Naive thymus-derived CD8-positive, alpha-beta T cell (primary cell): ENCODE measurements at places on chromosomes 4 and X. TPM values are rescaled to one million over a fixed set of nuclear protein-coding genes. Genes with fewer than 3 reads are reported as not detected.

DNA sequence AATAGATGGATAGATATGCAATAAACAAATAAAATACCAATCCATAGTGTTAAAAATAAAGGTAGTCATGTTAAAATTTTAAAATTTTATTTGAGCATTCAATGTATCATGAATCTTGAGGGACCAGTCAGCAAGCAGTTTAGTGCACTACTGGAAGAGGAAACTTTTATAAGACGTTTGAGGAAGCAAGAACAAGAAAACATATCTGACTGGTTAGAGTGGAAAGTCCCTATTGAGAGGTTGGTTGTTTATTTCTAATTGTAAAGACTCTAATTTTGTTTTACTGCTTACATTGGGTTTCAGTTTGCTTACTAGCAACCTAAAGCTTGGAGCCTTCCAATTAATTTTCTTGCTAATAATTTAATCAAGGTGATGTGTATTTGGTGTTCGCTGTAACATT lies 786.2 kb downstream of the RAB28 start:
- H3K36me3 ChIP-seq: no peaks in the 10 kb centered on the region
- no peaks in the 10 kb centered on the region for H3K4me1 ChIP-seq
- no peak overlapping the region for H3K4me3 ChIP-seq
- H3K27me3 ChIP-seq: no peaks in the 10 kb centered on the region

The RNF212 gene
- 8.5 TPM for total RNA-seq

- no peaks in the 10 kb centered on the region for H3K4me1 ChIP-seq
- H3K27ac ChIP-seq: no peak overlapping the region
- H3K36me3 ChIP-seq: no peaks in the 10 kb centered on the region
- no peak overlapping the region for H3K4me3 ChIP-seq
Measured at GRCh38 chr4:79877511-79877910, 195.5 kb downstream of the ANTXR2 start.

- no peaks in the 10 kb centered on the region for H3K36me3 ChIP-seq
- DNase-seq: no peak
- H3K27ac ChIP-seq: no peak overlapping the region
- H3K4me1 ChIP-seq: no peaks in the 10 kb centered on the region
Measured at GRCh38 chrX:104854790-104855340, 288.9 kb downstream of the IL1RAPL2 start.

The CYTL1 gene
- total RNA-seq: not detected

DNA sequence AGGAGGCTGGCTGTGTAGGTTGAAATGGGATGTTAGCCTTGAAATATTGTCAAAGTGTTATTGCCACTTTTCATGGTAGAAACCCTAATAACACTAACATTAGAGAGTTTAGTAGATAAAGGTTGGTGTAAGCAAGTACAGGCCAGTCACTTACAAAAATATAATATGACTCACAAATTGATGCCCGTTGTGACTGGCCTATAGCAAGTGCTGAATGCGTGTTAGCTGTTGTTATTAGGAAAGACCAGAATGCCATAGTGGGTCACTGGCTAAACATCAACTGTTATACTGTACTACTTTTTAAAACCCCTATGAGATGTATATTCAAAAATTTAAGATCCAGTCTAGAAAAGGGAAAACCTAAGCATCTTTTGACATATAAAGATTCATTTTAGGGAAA lies 20.4 kb upstream of the GDPD2 start:
- no peak overlapping the region for H3K4me3 ChIP-seq
- no peaks in the 10 kb centered on the region for H3K4me1 ChIP-seq
- H3K36me3 ChIP-seq: no peaks in the 10 kb centered on the region
- no peaks in the 10 kb centered on the region for H3K27me3 ChIP-seq
- DNase-seq: no peak
- H3K27ac ChIP-seq: no peak overlapping the region

DNA sequence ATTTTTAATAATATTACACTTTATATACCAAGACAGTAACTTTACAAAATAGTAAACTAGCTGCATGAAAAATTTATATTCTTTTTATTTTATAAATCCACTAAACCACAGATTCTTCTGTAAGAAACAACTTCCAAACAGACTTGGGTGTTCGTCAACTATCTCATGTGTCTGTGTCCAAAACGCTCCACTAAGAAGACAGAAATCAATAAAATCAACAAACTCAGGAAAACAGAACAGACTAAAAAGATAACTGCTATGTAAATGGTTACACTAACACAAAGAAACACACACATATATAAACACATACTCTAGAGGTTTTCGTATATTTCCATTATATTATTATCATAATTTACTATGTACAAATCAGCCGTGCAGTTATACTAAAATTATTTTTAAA lies 158.4 kb downstream of the PPP3CA start:
- no peaks in the 10 kb centered on the region for H3K27me3 ChIP-seq
- no peak overlapping the region for H3K27ac ChIP-seq
- H3K4me3 ChIP-seq: no peak overlapping the region
- peaks cover 9% of the 10 kb centered on the region for H3K4me1 ChIP-seq
- peaks cover 10% of the 10 kb centered on the region for H3K36me3 ChIP-seq
- DNase-seq: no peak

DNA sequence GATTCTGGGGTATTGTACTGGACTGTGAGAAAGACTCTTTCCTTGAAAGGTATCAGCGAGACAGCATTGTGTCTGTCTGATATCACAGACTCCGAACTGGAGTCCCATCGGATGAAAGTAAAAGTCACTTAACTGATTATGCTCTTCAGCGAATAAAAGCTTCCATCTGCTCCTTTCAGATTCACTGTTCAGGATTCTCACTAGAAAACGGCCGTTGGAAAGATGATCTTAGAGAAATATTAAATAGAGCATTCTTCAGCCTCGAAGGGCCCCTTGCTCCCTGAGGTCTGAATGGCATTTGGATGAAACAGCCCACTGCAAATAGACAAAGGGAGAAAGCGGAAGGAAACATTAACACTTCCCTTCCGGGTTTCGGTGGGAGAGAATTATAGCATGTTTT lies 416.2 kb upstream of the PRKX start:
- peaks cover 3% of the 10 kb centered on the region for H3K27me3 ChIP-seq
- no peak overlapping the region for H3K27ac ChIP-seq
- DNase-seq: no peak
- H3K4me3 ChIP-seq: no peak overlapping the region
- H3K4me1 ChIP-seq: no peaks in the 10 kb centered on the region

DNA sequence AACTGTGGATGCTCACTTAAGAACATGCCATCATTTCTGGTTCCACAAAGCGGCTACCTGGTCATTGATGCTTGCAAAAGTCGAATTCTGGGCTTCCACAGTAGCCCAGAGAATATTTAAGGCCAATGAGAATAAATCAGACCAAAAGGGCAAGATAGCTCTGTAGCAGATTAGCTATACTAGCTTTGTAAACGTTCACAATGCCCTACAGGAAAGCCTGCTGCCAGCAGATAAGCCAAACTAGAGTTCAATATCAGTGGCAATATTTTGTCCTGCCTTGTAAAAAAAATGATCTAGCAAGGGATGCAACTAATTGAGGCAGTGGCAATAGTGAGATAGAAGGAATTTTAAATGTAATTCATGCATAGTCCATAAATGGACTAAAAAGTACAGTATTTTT lies 387.7 kb upstream of the TEX13C start:
- no peak overlapping the region for H3K27ac ChIP-seq
- H3K4me1 ChIP-seq: no peaks in the 10 kb centered on the region
- no peak overlapping the region for H3K4me3 ChIP-seq

GRCh38 chrX:19772822-19773628 lies 114.4 kb downstream of the SH3KBP1 start:
- peak overlapping the region; percentile 63 for H3K4me3 ChIP-seq
- no peaks in the 10 kb centered on the region for H3K27me3 ChIP-seq
- no peak for DNase-seq

- no peak overlapping the region for H3K27ac ChIP-seq
- no peak for DNase-seq
- peaks cover 4% of the 10 kb centered on the region for H3K27me3 ChIP-seq
- no peak overlapping the region for H3K4me3 ChIP-seq
Measured at GRCh38 chr4:84051639-84052038, 447.5 kb downstream of the NKX6-1 start.
